ENCODE measurements at places on chromosomes 7 and 10.

DNA sequence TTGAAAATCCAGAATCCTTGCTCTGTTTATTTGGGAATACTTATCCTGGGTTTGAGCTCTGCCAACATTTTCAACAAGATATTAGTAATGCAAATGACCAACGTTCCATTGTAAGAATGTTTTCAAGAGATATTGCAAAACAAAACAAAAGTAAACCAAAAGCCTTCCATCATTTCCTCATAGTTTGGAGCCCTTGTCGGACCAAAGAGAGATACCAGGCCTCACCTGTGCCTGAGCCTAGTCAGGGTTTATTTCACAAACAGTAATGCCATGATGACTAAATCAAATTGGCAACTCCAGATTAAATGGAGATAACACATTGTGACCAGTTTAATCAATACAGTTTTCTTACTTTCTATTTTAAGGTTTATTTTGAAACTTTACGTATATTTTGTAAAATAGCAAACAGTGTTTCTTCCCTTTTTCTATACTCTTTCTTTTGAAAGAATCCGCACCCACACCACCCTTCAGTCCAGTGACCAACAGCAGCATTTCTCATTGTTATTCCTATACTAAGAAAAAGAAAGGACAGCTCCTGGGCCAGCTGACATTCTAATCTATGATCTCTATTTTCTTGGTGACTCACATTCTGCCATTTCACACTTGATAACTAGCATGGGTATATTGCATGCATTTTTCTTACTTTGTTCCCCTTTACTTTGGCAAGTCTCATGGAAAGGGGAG lies 168.5 kb upstream of the MEOX2 start:
- no peak for DNase-seq

DNA sequence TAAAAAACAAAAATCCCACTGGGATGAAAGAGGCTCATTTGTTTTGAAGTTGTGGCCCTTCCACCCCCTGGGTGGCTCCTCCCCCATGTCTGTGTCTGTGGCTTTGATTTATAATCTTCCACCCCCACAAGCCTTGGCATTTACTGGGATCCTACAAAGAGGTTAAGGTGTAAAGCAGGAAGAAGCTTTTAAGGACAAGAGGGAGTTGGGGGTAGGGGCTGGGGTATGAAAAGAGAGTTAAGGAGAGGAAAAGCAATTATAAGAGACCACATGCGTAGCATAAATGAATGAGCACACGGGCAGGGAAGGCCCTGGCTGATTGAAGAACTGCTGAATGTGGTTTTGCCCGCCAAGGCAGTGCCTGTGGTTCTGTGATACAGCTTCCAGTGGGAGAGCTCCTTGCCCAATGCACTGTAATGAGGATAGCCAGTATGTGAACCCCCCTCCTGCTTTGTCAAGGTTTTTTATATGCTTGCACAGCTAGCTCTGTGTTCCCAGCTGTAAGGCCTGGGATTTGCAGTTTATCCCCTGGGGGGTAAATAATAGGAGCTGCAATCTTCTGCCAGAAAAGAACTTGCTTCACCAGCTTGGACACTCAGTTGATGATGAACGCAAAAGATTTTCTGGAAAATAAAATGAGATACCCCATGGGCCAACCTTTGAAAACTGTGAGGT lies 34.7 kb upstream of the KMT2E start:
- no peak for DNase-seq

DNA sequence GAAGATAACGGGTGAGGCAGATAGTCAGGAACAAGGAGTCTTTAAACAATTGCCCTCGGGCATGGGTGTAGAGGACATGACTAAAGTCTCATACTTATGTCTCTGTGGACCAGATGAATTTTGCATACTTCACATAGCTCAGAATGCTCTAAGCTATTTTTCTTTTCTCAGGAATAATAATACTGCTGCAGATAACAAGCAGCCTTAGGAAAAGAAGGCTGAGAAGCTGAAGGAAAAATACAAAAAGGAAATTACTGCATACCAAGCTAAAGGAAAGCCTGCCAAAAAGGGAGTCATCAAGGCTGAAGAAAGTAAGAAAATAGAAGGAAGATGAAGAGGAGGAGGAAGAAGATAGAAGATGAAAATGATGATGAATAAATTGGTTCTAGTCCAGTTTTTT lies 13.4 kb upstream of the ERCC6 start:
- no peak for DNase-seq

- DNase-seq: no peak
Measured at GRCh38 chr7:90931986-90932916, 332.0 kb upstream of the FZD1 start.

- no peak for DNase-seq
Measured at GRCh38 chr10:77332256-77332655, 305.4 kb downstream of the KCNMA1 start.

- DNase-seq: no peak
Measured at GRCh38 chr7:22351878-22352277, 5.1 kb downstream of the RAPGEF5 start.

DNA sequence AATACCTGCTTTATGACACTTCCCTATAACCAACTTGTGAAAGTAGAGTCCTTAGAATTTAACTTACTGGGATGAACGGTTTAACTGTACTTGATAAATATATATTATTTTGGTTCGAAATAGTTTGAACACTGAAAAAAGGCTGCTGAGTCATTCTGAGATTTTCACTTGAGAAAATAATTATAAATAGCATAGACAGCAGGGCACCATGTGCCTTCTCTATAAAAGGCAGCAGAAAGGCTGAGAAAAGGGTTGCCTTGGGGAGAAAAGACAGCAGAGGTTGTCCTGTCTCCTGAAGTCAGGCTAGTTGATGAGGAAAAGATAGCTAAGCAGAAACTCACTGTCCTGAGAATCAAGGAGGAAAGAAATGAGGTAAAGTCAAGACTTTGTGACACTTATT lies 92.4 kb downstream of the CTTNBP2 start:
- DNase-seq: no peak

DNA sequence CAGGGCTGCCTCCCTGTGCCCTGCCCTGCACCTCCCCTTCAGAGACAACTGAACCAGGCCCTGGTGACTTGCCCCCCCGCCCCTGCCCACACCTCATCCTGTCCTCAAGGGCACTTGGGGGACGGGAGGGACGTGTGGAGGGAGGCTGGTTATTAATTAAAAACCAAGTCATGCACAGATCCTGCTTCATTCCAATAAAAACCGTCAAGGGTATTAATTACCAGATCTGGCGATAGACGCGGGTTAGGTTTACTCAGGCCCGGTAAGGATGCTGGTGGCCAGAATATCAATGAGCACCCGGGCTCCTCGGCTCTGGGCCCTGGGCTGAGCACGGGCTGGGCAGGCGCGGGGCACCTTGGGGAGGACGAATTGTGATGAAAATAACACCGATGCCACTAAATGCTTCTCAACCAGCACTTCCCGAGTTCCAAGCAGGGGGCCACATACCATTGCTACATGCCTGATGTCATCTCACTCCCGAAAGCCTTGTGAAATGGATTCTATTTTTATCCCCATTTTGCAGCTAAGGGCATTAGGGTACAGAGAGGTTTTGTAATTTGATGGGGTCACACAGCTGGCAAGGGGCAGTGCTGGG lies 24.5 kb upstream of the GTF2IRD1 start:
- DNase-seq: no peak

- no peak for DNase-seq
Measured at GRCh38 chr10:59904426-59905065, 1.8 kb downstream of the CCDC6 start.

- no peak for DNase-seq
Measured at GRCh38 chr10:75597773-75598440, 166.5 kb downstream of the LRMDA start.

- DNase-seq: no peak
Measured at GRCh38 chr7:8973601-8974000, 540.2 kb downstream of the NXPH1 start.

GRCh38 chr10:17865351-17865750 lies 56.2 kb downstream of the MRC1 start:
- no peak for DNase-seq

- DNase-seq: no peak
Measured at GRCh38 chr7:124810605-124811004, 45.0 kb upstream of the GPR37 start.

DNA sequence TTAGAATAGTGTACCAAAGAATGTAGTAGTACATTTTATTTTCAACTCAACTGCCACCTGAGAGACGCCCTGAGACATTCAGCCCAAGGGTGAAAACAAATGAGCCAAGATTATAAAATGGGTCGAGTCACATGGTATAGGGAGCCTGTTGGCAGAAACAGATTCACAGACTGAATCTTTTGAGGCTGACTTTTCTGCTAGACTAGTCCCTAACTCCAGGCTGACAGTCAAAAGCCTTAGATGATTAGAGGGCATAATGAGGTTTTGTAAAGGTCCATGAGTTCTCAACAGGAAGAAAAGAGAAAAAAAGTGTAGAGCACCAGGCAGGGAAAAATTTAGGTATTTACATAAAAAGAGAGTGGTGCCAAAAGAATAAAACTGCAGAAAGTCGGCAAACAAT lies 128.0 kb downstream of the NXPH1 start:
- no peak for DNase-seq

GRCh38 chr7:39321909-39322498 lies 244.2 kb upstream of the YAE1 start:
- DNase-seq: no peak

DNA sequence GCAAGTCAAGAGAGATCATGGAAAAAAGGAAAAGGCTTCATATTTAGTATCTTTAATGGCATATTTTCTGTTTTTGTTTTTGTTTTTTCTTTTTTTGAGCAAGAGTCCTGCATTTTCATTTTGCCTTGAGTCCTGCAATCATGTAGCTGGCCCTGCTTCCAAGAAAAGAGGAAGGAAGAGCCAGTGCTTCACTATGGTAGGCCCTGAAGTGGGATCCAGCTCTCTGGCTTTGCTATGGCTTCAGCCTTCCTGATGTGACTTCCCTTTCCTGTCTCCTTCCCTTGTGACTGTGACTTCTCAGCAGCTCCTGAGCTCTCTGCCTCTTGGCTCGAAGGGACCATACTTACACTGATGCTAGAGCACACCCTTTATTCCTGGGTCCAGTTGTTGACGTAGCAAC lies 512.3 kb downstream of the INHBA start:
- no peak for DNase-seq

DNA sequence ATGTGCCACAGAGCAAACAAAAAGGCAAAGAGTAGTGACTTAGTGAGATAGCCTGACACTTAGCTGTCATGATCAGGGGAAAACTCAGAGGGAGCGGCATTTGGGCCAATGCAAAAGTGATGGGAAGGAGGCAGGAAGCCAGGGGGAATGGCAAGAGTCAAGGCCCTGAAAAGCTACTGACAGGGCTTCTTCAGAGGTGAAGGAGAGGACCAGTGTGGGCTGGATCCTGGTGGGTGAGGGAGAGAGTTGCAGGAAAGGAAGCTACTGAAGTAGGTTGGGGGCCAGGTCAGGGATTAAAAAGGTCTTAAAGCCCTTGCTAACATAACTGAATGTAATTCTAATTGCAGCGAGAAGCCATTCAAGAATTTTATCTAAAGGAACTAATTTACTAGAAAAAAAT lies 117.0 kb downstream of the AASS start:
- no peak for DNase-seq

GRCh38 chr10:44234483-44234875 lies 150.4 kb downstream of the CXCL12 start:
- DNase-seq: no peak

GRCh38 chr7:20651960-20652544 lies 36.6 kb downstream of the ABCB5 start:
- DNase-seq: no peak

DNA sequence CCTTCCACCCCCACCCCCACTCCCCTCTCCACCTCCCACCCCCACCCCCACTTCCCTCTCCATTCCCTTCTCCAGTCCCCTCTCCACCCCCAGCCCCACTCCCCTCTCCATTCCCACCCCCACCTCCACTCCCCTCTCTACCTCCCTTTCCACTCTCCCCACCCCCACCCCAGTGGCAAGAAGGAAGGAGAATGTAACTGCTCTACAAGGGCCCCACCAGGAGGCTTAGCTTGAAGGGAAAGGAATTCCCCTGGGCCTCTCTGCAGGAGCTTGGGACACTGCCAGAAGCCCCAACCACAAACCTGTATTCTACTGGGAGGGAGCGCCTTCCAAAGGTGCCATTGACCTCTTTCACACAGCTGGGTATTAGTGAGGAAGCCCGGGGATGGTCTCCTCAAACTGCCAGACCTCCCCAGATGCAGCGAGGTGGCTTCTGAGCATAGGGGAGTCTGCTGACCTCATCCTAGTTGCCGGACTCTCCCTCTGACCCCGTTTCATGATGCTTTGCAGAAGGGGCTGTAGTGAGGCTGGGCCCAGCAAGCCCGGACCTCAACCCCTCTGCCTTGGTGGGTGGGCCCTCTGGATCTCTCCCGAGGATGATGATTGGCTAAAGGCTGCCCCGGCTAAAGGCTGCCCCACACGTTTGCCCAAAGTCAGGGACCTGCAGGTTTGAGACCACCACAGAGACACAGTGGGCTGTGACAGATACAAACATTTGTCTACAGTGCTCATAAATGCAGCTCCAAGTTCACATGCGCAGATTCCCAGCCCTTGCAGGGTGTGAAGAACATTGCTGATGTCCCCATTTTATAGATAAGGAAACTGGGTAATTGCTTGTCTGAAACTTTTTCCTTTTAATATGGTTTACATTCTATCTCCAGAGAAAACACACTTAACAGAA lies 2.9 kb downstream of the DEPP1 start:
- no peak for DNase-seq

DNA sequence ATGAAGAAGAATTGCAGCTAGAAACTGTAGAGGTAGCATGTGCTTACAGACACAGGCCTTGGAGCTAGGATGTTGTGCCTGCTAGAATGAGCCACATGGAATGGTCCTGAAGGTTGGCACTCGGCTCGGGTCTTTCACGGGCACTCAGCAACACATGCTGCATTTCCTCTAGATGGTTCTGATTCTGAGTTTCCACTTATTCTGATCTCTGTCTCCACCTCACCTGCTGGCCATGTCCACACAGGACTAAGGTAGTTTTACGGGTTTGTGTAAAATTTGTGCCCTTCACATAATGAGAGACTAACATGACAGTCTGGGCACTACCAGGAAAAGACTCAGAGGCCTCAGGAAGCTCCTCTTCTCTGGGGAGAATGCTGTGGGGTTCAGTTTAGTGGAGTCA lies 444.8 kb upstream of the MKI67 start:
- DNase-seq: no peak

- no peak for DNase-seq
Measured at GRCh38 chr10:35089611-35090161, 455 bp downstream of the CUL2 start.

DNA sequence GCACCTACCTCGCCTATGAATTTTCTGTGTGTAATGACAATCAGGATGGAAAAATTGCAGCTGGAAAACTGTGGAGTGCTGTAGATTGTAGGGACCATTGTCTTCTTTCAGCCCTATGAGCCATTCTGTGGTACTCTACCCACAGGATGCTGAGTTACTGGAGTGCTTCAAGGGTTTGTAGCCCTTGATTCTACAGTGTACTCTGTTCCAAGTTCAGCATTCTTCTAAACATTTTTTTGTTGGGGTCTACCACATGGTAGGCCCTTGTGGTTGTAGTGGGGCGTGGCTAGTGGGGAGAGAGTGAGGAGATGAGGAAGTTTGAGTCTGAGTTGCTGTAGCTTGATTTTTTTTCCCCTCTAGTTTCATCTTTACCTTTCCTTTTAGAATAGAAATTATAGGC lies 33.5 kb downstream of the REEP3 start:
- peak; percentile 9 for DNase-seq

GRCh38 chr10:88110822-88111221 lies 247.4 kb downstream of the PTEN start:
- DNase-seq: no peak

All from stimulated activated CD8-positive, alpha-beta memory T cell treated with anti-CD3 and anti-CD28 coated beads, Interleukin-4, amount 100 ng/mL, for 1 hour (primary cell).